Thymus (tissue), 14 donors: ENCODE measurements at places on chromosomes 11 and 22. TPM values are rescaled to one million over a fixed set of nuclear protein-coding genes. Genes with fewer than 3 reads are reported as not detected.

DNA sequence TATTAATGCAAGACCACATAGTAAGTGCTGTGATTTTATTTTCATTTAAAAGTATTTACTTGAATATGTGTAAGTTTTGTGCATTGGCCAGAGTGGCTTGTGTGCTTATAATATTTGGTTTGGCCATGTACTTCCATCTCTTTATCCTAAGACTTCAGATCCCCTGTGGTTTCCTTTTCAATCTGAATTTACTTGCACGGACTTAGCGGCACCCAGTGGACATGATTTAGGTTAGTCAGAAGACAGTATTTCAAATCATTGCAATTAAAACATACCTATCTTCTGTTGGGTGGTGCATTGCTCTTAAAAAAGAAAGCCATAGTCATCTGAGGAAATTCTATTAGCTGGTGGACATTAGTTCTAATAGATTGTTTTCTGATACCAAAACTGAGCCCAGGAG lies 30.7 kb downstream of the PIWIL4 start:
- DNase-seq, result no peak

Gene PSMD13
- polyA plus RNA-seq, result 192 TPM

GRCh38 chr11:33703234-33703633 lies 2.6 kb upstream of the C11orf91 start:
- DNase-seq, result no peak

GRCh38 chr22:20165421-20165820 lies 14.6 kb upstream of the CCDC188 start:
- no peak for DNase-seq

Gene XRRA1
- polyA plus RNA-seq, result 5.2 TPM

Gene KIAA1671
- 8.0 TPM for polyA plus RNA-seq

DNA sequence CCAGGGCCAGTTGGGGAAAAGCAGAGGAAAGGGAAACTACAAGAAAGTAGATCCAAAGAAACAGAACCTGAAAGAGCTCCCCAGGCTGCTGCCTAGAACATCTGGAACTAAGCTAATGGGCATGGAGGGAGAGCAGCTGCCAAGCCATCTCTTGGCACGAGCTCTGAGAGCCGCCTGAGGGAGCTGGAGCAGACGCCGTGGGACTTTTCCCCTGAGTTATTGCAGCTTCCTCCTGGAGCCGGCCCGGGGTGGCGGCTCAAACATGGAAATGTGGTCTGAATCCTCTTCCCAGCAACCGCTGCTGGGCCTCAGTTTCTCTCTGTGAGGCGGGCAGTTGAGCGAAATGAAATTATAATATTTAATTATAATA lies 41.8 kb downstream of the LIF start:
- no peak for DNase-seq

Gene ADAMTS15
- 2.8 TPM for polyA plus RNA-seq

- no peak for DNase-seq
Measured at GRCh38 chr11:5620651-5621521, 3.9 kb upstream of the TRIM34 start.
